Activated T-cell treated with anti-CD3 and anti-CD28 coated beads for 1 hour (primary cell): ENCODE measurements at places on chromosomes 13 and 19.
A peak's percentile ranks its signal among the peaks of the same experiment; 100 is the strongest.

DNA sequence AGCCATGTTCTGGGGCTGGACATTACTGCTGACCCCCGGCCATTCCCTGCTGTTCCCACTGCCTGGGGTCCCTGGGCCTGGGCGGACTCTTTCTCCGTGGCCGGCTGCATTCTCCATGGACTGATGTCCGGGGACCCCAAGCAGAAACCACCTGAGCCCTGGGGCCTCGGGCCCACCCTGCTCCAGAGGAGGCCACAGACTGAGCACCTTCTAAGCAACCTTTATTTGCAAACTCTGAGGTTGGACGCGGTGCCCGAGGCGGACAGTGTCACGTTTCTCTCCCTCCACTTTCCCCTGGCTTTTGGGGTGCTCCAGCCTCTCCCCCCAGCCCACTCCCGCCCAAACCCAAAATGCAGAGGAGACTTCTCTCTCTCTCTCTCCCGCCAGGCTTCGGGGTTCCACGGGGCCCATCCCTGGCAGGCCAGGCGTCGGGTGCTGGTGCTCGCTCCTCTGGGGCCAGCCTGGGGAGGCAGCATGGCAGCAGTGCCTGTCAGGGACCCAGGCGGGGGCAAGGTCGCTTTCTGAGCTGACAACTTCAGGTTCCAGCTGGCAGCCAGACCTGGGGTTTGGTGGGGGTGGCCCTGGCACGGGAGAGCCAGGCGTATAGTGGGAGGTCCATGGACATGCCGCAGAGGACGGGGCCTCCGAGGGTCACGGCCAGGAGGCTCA is 2.3 kb upstream of the C19orf25 start:
- no peak for DNase-seq

DNA sequence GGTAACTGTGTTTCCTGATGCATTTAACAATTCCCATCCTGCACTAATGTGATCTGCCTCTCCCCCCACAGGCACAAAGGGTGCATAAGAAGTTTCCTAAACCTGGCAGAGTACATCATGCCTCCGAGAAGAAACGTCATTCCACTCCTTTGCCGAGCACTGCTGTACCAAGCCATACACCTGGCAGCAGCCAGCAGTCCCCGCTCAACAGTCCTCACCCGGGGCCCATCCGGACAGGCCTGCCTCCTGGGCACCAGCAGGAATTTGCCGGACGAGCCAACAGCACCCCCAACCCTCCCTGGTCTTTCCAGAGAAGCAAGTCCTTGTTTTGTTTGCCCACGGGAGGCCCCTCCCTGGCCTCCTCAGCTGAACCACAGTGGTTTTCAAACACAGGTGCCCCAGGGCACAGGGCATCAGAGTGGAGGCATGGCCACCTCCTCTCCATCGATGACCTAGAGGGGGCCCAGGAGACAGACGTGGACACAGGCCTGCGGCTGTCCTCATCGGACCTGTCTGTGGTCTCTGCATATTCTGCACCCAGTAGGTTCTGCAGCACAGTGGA is 58.3 kb downstream of the FAM124A start:
- no peak for DNase-seq

DNA sequence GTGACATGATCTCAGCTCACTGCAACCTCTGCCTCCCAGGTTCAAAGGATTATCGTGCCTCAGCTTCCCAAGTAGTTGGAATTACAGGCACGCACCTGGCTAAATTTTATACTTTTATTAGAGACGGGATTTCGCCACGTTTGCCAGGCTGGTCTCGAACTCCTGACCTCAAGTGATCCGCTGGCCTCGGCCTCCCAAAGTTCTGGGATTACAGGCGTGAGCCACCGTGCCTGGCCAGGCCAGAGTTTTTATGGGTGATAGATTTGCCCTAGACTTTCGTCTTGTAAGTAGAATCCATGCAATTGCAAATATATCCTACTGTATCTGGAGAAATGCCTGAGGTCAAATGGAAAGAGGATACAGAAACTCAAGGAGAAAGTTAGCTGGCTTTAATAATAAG is 819.9 kb upstream of the SLITRK1 start:
- no peak for DNase-seq

GRCh38 chr19:58551123-58551497 is 3.8 kb downstream of the CHMP2A start:
- DNase-seq: no peak

GRCh38 chr13:45681113-45681512 is 21.0 kb upstream of the CBY2 start:
- no peak for DNase-seq

GRCh38 chr19:47107953-47108746 is 5.4 kb downstream of the ZC3H4 start:
- DNase-seq: no peak

- DNase-seq: no peak
Observed at GRCh38 chr13:40403509-40404241, 262.8 kb downstream of the FOXO1 start.

DNA sequence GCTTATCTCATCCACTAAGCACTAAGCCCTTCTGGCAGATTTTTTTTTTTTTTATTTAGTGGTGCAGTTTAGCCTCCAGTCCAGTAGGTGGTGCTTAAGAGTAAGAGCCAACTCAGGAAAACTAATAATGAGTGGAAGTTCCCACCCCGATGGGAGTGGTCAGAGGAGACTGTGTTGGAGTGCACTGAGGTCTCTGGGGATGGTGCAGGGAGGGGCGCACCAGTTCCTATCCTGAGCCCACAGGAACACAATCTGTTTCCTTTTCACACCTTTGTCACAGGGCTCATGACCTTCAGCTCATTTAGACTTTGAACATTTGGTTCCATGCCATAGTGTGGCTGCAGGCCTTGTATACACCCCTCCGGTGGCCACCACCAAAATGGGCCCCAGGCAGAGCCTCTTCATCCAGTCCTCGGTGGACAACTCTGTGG is 367.4 kb downstream of the SPRY2 start:
- DNase-seq: no peak

- peak; percentile 92 for DNase-seq
Observed at GRCh38 chr19:4867534-4868285, at the start of gene PLIN3. TSS of gene PLIN3 (minus strand) at chr19:4867667. CDS start at chr19:4861394, 6,273 bp downstream.

DNA sequence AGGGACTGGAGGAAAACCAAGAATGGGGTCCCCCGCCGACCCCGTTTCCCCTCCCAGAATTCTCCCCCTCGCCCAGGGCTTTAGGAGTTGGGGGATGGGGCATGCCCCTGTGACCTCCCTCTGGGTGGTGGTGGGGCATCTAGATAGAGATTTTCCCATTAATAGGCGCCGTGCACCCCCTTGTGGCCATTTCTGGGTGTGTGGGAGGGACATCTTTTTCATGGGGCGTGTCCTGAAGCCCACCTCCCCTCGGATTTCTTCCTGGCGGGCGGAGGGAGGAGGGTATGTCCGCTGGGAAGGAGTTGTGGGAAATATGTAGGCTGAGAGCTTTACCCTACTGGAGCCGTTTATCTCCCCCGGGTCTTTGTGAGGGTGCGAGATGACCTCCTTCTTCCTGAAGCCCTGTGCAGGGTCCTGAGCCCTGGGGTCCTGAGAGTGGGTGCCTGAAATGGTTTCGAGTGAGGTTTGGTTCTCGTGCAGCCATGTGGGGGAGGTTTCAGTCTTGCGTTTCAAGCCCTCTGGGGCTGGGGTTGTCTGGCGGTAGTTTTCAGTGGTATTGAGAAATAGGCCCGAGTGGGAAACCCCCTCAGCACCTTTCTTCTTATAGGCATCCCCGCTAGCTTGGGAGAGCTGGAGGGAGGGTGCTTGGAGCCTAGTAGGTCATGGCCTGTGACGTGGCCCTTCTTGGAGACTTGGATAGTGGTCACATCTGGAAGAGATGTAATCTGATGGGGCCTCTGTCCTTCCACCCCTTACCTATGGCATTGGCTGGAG is 1.0 kb downstream of the PRMT1 start:
- DNase-seq: peak; percentile 80

- DNase-seq: no peak
Observed at GRCh38 chr13:45787346-45787745, 64.2 kb downstream of the SIAH3 start.

DNA sequence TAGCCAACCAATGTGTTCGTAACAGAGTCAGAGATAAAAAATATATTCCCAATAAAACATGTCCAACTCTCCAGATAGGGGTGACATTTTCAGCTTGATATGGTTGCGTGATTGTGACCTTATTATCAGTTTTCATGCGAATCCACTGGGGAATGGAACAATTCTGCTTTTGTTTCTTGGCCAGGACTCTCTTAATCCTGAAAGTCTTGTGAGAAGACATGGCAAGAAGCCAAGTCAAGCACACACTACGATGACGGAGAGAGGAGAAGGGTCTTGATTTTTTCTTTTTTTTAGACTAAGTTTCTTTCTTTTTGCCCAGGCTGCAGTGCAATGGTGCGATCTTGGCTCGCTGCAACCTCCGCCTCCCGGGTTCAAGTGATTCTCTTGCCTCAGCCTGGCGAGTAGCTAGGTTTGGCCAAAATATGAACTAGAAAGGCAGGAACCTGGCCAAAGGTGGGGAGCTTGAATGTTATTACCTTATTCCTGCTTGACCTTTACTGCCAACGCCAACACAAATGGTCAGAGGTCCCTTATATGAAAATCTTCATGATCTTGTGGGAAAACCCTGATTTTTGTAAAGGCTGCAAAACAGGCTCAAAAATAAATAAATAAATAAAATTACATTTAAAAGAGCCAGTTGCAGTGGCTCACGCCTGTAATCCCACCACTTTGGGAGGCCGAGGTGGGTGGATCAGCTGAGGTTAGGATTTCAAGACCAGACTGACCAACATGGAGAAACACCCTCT is 14.5 kb downstream of the ZNF816 start:
- DNase-seq: no peak
